PC-3 (cell line): ENCODE measurements at places on chromosomes 5 and 9. TPM values are rescaled to one million over a fixed set of nuclear protein-coding genes. Genes with fewer than 3 reads are reported as not detected.

- no peak overlapping the region for H3K27ac ChIP-seq
- H3K4me1 ChIP-seq: no peaks in the 10 kb centered on the region
- DNase-seq: no peak
- H3K4me3 ChIP-seq: no peak overlapping the region
- H3K27me3 ChIP-seq: no peaks in the 10 kb centered on the region
These were observed 23.6 kb downstream of the TRIM14 start for GRCh38 chr9:98095401-98095800.

GRCh38 chr5:1648806-1649205, 125.0 kb upstream of the LPCAT1 start:
- no peak overlapping the region for H3K4me3 ChIP-seq
- H3K36me3 ChIP-seq: no peaks in the 10 kb centered on the region
- DNase-seq: no peak
- peaks cover 19% of the 10 kb centered on the region for H3K4me1 ChIP-seq
- H3K27me3 ChIP-seq: peaks cover 19% of the 10 kb centered on the region

OR1L4 gene
- total RNA-seq: not detected in 2 replicates

DNA sequence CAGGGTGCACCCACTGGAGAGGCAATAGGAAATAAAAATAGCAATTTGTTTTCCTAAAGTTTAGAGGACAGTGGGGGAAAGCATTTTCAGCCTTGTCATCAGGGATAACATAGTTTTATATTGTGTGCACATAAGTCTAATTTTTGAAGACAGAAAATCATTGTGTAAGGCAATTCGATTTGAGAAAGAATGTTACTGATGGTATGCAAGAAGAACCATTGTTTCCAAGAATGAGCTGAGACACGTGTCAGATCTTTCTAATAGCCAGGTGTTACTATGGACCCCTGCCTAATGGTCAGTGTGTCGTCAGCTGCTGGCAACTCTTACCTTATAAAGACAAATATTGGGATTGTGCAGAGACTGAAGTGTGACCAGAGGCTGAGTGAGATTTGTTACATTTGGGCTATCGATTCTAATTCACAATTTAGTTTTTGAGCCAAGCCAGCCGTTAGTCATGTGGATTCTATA, 67.1 kb upstream of the PPP2R2B start:
- no peaks in the 10 kb centered on the region for H3K36me3 ChIP-seq
- H3K4me3 ChIP-seq: no peak overlapping the region
- peaks cover 16% of the 10 kb centered on the region for H3K27me3 ChIP-seq
- no peak overlapping the region for H3K27ac ChIP-seq

IFNA13 gene
- total RNA-seq: not detected in 2 replicates

- H3K4me1 ChIP-seq: no peaks in the 10 kb centered on the region; the same call in 1 of the 2 replicates
- H3K36me3 ChIP-seq: no peaks in the 10 kb centered on the region
- no peak for DNase-seq
- peaks cover 17% of the 10 kb centered on the region for H3K27me3 ChIP-seq
These were observed 66.9 kb downstream of the HMCN2 start for GRCh38 chr9:130332384-130332926.

- no peak overlapping the region for H3K4me3 ChIP-seq
- no peaks in the 10 kb centered on the region for H3K36me3 ChIP-seq
- no peaks in the 10 kb centered on the region for H3K4me1 ChIP-seq
- H3K27me3 ChIP-seq: no peaks in the 10 kb centered on the region
- DNase-seq: no peak
These were observed 391.6 kb downstream of the DMRTA1 start for GRCh38 chr9:22838266-22838665.

GRCh38 chr9:86749894-86750255, 197.4 kb downstream of the GAS1 start:
- H3K27me3 ChIP-seq: 0 out of 2 replicates have a peak, but pooled peaks cover 4% of the 10 kb centered on the region
- no peak overlapping the region for H3K4me3 ChIP-seq
- no peaks in the 10 kb centered on the region for H3K36me3 ChIP-seq
- H3K27ac ChIP-seq: no peak overlapping the region
